Uterus (tissue), 4 donors: ENCODE measurements at places on chromosomes 11 and 22.
A peak's percentile ranks its signal among the peaks of the same experiment; 100 is the strongest.

GRCh38 chr22:19577422-19577966, 53.3 kb upstream of the CLDN5 start:
- no peaks in the 10 kb centered on the region for H3K4me1 ChIP-seq
- no peak overlapping the region for H3K4me3 ChIP-seq
- H3K36me3 ChIP-seq, result no peaks in the 10 kb centered on the region
- DNase-seq, result no peak

DNA sequence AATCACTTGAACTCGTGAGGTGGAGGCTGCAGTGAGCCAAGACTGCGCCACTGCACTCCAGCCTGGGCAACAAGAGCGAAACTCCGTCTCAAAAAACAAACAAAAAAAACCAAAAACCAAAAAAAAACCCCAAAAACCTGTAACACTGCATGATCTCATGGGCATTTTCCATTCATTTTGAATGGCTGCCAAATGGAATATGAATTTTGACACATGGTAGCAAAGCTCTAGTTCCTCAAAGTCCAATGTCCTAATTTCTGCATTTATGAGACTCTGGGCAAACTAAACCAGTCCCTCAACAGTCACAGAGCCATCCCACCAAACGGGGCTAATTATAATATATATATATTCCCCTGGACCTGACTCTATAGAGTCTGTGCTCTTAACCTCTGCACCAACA, 61.8 kb downstream of the SGSM3 start:
- peaks cover 2% of the 10 kb centered on the region for H3K4me1 ChIP-seq
- no peak for DNase-seq
- H3K36me3 ChIP-seq, result no peaks in the 10 kb centered on the region
- H3K4me3 ChIP-seq, result no peak overlapping the region

GRCh38 chr22:49046546-49047361, 780.9 kb downstream of the BRD1 start:
- no peaks in the 10 kb centered on the region for H3K4me1 ChIP-seq
- H3K27me3 ChIP-seq, result no peaks in the 10 kb centered on the region
- no peaks in the 10 kb centered on the region for H3K36me3 ChIP-seq
- no peak overlapping the region for H3K4me3 ChIP-seq
- DNase-seq, result peak; percentile 43

DNA sequence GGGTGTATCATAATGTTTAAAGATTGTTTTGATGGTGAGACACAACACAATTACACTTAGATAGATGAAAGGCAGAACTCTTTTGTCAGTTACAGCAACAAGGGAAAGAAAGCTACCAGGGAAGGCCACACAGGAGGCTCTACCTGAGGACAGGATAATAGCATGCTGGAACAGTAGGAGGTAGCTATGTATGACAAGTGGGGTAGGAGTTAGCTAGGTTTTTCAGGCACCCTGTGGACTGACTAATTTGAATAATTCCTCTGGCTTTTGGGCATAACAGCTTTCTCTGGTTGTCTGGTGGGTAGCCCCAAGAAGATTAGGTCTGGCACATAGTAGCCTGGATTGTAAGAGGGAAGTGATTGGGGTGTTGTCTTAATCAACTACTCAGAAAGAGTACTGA, 475.4 kb upstream of the CHORDC1 start:
- no peak overlapping the region for H3K27ac ChIP-seq
- no peaks in the 10 kb centered on the region for H3K36me3 ChIP-seq
- H3K4me3 ChIP-seq, result no peak overlapping the region

DNA sequence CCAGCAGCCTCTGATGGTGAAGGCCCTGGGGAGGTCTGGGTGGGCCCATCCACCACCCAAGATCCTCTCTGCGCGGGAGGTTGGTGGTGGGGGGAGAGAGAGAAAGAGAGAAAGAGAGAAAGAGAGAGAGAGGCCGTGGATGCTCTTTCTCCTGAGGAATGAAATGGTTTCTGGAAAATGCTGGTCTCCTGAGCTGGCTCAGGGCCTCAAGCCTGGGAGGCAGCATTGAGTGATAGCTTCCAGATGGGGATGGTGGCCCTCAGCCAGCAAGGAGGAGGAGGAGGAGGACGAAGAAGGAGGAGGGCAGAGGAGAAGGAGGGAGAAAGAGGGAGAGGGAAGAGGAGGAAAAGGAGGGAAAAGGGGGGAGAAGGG, 4.6 kb downstream of the TSPAN32 start:
- H3K36me3 ChIP-seq, result no peaks in the 10 kb centered on the region
- H3K27me3 ChIP-seq, result no peaks in the 10 kb centered on the region
- H3K4me1 ChIP-seq, result peaks cover 28% of the 10 kb centered on the region
- peak; percentile 98 for DNase-seq
- H3K27ac ChIP-seq, result peak overlapping the region; percentile 99
- H3K4me3 ChIP-seq, result no peak overlapping the region

DNA sequence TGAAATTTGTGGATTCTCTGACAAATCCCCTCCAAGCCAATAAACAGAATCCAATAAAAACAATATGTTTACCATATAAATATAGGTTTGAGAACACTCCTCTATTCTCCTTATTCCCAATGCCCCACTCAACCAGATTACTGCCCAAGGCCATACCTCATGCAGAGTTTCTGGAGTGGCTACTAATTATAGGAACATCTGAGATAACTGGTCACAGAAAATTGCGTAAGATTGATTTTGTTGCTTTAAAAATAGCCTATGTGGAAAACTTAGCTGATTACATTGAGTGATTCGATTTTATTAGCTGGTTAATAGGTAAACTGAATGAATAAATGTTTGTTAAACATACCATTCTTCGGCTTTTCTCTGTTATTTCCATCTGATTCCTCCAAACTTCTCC, 48.0 kb downstream of the ME3 start:
- no peaks in the 10 kb centered on the region for H3K27me3 ChIP-seq
- no peak for DNase-seq
- H3K4me1 ChIP-seq, result no peaks in the 10 kb centered on the region

DNA sequence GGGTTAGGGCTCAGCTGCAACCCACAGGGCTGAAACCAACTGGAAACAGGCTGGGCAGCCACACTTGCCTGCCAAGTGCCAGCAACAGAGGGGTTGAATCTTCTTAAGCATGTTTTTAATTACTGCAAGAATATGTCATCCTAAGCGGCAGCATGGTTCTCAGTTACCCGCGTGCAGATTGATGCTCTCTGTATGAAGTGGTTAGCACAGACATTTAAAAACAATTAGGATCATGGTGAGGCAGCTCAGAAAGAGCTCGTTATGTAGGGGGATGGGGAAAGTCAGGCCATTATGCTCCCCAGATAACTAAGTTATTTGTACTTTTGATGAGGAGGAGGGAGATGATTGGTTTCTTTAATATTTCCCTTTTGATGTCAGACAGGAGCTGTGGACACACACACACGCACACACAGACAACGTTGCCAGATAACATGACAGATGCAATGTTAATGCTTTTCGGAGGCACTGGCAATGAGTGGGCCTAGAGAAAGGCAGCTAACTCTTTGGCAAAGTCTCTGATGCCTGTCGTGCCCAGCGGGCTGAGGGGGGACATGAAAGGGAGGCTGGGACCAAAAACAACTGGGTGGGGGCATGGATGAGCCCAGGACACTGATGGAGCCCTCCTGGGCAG, 389.7 kb downstream of the NXPE2 start:
- no peaks in the 10 kb centered on the region for H3K27me3 ChIP-seq
- no peak overlapping the region for H3K4me3 ChIP-seq
- no peak overlapping the region for H3K27ac ChIP-seq
- no peaks in the 10 kb centered on the region for H3K4me1 ChIP-seq
- DNase-seq, result no peak

DNA sequence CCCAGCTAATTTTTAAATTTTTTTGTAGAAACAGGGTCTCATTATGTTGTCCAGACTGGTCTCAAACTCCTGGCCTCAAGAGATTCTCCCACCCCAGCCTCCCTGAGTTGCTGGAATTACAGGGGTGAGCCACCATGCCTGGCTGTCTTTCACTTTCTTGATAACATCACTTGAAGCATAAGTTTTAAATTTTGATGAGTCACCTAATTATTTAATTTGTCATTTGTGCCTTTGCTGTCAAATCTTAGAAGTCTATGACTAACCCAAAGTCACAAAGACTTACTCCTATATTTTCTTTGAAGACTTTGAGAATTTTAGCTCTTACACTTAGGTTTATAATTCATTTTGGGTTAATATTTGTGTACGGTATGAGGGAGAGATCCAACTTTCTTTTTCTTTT, 14.5 kb upstream of the MSANTD2 start:
- H3K27ac ChIP-seq, result no peak overlapping the region
- H3K36me3 ChIP-seq, result no peaks in the 10 kb centered on the region
- no peaks in the 10 kb centered on the region for H3K4me1 ChIP-seq
- DNase-seq, result no peak
- H3K4me3 ChIP-seq, result no peak overlapping the region

- H3K36me3 ChIP-seq, result no peaks in the 10 kb centered on the region
- no peak overlapping the region for H3K4me3 ChIP-seq
- DNase-seq, result no peak
- peaks cover 3% of the 10 kb centered on the region for H3K4me1 ChIP-seq
- H3K27ac ChIP-seq, result no peak overlapping the region
Observed at GRCh38 chr11:107593951-107594350, 3.0 kb downstream of the ELMOD1 start.

GRCh38 chr22:48781391-48781790, 1046.3 kb downstream of the BRD1 start:
- H3K27me3 ChIP-seq, result no peaks in the 10 kb centered on the region
- H3K36me3 ChIP-seq, result no peaks in the 10 kb centered on the region
- no peak for DNase-seq
- H3K4me3 ChIP-seq, result no peak overlapping the region

DNA sequence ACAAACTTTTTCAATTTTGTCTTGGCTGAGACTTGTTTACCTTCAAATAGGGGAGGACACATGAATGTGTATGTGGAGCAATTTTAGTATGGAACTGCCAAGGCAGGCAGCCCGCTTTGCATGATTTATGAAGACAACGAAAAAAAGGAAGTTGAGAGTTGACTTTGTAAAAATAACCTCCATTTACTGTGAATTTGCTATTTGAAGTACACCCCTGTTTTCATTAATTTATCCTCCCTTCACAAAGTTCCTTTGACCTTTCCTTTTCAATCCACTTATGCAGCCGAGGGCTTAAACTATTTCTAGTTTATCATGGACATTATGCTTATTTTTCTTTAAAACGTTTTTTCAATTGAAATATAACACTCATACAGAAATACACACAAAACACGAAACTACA, 369.6 kb upstream of the CADM1 start:
- no peaks in the 10 kb centered on the region for H3K4me1 ChIP-seq
- H3K36me3 ChIP-seq, result no peaks in the 10 kb centered on the region
- H3K4me3 ChIP-seq, result no peak overlapping the region
- H3K27me3 ChIP-seq, result no peaks in the 10 kb centered on the region
- DNase-seq, result no peak

DNA sequence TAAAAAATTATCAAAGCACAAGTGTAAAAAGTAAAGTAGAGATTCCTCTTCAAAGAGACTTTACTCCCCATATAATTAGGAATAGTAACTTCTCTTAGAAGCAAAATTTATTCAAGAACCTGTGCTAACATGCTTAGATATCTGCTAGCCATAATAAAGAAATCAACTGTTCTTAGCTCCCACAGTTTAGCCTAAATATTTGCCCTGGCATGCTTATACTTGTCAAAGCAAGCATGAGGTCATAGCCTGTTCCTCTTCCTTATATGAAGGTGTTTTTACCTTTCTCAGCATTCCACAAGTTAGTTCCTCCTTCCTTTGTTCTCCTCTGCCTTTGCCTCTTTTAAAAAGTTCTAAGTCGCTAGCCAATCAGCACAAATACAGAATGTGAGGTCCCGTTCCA, 30.3 kb downstream of the RIC3 start:
- H3K4me3 ChIP-seq, result no peak overlapping the region
- no peaks in the 10 kb centered on the region for H3K36me3 ChIP-seq
- no peaks in the 10 kb centered on the region for H3K27me3 ChIP-seq
